Left lung (tissue), 14 donors: ENCODE measurements at places on chromosomes 7 and 10. TPM values are rescaled to one million over a fixed set of nuclear protein-coding genes. Genes with fewer than 3 reads are reported as not detected.

CALHM3 gene
- polyA plus RNA-seq: not detected

CPN1 gene
- polyA plus RNA-seq: not detected

GRCh38 chr7:128954830-128955802 is 17.4 kb downstream of the IRF5 start:
- DNase-seq: no peak

GRCh38 chr7:92717993-92718716 is 118.2 kb downstream of the CDK6 start:
- no peak for DNase-seq

FAM25G gene
- not detected for polyA plus RNA-seq

CLDN4 gene
- polyA plus RNA-seq: 71.1 TPM
